T-cell (primary cell): ENCODE measurements at places on chromosomes 16 and 17. TPM values are rescaled to one million over a fixed set of nuclear protein-coding genes. Genes with fewer than 3 reads are reported as not detected.

DNA sequence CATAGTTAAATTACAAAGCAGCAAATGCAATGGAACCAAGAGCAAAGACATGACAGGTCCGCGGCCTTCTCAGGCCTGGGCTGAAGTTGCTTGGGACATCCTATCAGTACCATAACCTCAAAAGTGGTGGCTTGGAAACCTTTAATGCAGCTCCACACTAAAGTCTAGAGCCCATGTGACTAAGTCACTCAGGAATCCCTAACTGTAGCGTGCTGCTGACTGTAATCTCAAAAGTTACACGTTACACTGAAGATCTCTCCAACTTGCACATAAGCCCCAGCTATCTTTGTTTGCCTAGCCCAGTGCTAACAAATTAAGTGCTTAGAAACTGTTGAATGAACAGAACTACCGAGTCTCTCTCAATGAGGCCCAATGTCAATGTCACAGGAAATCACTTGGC lies 27.8 kb downstream of the NUP88 start:
- no peak for DNase-seq

GRCh38 chr17:5950878-5951277 lies 119.3 kb upstream of the WSCD1 start:
- no peak for DNase-seq

- DNase-seq = no peak
Measured at GRCh38 chr16:31052114-31052513, 18.8 kb downstream of the STX4 start.

DNA sequence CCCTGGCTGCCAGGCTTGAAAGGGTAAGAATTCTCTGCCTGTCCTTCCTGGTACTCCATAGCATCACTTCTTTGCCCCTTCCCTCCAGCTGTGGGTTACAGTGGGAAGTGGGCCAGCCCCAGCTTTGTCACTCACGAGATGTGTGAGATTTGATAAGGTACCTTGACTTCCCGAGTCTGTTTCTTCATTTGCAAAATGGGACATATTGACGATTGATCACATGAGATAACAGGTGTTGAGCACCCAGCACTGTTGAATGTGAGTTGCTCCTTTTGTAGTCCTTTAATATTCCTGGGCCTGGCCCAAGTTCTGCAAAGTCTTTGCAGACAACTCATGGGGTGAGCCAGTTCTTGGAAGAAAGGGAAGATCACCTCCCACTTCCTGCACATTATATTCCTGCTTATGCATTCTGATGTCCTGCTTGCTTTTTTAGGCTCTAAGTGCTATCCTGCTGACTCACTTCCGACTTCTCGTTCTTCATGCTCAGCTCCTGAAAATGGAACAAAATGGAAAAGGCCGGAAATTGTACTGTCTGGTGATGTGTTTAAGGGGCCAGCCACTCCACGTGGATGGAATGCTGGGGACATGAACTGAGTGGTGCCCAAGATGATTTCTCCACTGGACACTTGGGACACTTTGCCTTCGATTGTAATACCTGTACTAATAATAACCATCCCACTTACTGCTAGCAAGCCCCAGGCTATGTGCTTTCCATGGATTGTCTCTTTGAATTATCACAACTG lies 8.3 kb upstream of the NLK start:
- DNase-seq = no peak

DNA sequence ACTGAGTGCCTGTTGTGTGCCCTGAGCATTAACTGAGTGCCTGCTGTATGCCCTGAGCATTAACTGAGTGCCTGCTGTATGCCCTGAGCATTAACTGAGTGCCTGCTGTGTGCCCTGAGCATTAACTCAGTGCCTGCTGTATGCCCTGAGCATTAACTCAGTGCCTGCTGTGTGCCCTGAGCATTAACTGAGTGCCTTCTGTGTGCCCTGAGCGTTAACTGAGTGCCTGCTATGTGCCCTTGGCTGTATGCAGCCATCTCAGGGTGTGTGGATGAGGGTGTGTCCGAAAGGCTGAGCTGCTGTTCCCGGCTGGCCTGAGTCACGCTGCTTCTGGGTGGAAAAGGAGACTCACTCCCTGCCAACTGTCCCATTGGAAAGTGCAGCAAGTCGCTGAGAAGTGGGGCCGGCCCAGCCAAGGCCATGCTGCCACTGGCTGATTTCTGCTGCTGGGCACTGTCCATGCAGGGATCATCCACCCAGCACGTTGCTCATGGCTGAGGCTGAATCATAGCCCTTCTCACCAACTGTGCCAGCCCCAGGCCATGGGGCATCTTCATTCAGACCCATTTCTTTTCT lies 113.8 kb downstream of the OR1D5 start:
- no peak for DNase-seq

CSH1 gene
- not detected for total RNA-seq

GRCh38 chr16:19830902-19831560 lies 53.6 kb downstream of the GPRC5B start:
- no peak for DNase-seq

CD300LF gene
- total RNA-seq = not detected

DNA sequence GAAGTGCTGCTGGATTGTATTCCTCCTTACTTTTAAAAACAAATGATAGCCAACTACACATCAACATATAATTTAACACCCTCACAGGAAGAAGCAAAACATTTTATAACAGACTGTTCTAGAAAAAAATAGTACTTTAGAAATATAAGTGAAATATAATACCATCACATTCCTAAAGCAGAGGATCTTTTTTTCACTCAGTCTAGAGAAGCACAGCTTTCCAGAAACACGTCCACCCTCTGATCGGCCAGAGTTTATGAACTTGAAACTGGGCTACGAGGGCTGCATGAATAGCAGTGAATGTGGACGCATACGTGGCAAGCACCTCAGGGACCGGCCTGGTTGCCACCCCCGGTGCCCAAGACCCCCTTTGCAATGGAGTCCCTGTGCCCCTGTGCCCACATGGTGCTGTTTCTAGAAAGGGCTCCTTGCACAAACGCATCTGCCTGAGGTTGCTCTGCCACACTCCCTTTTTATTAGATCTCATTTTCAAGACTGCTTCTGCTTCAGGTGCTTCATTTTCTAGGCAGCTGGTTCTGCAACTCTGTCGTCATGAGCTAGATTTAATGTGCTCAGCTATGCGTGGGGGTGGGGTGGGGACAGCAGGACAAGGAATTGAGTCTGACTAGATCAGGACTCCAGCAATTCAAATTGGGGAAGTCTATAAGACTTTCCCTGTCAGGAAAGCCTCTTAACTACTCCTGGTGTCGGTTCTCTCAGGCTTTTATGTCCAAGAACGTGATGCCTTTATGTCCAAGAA lies 29.1 kb upstream of the ERN1 start:
- no peak for DNase-seq

KCNJ2 gene
- total RNA-seq = not detected

CDRT15L2 gene
- total RNA-seq = not detected

DNA sequence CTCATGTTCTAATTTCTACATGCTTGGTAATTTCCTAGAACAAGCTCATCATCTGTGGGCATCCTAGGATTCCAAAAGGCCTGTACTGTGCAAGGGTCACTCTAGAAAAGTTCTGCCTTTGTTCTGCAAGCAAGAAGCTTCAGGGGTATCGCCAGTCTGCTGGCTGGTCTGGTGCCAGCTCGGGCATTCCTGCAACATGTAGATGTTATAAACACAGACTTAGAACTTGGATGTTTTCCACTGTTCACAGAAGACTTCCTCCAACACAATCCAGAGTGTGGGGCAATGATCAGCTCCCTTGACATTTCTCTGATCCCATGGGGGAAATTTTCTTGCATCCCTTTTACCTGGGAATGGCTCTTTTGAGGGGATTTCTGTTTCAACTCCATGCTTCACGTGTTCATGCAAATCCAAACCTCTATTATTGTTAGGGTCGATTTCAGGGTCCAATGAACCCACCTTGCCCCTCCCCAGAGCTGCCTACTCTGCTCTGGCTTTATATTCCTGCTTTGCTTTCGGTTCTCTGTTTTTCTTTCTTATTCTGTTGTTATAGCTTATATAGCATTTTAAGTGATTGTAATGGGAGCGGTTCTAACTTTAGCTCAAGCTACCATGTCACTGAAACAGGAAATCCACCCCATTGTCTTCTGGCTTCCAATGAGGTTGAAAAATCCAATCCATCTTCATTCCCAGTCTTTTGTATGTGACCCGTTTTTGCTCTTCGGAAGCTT lies 25.3 kb downstream of the UBE2O start:
- DNase-seq = no peak

GRCh38 chr17:81523402-81524038 lies 4.7 kb upstream of the FSCN2 start:
- DNase-seq = no peak

ENPP7 gene
- not detected for total RNA-seq

- no peak for DNase-seq
Measured at GRCh38 chr16:28163699-28164098, 48.1 kb downstream of the XPO6 start.

GRCh38 chr16:50553182-50553710 lies 5.0 kb downstream of the NKD1 start:
- no peak for DNase-seq

SCARF1 gene
- 1.4 TPM for total RNA-seq

SLC5A10 gene
- total RNA-seq = not detected

DNA sequence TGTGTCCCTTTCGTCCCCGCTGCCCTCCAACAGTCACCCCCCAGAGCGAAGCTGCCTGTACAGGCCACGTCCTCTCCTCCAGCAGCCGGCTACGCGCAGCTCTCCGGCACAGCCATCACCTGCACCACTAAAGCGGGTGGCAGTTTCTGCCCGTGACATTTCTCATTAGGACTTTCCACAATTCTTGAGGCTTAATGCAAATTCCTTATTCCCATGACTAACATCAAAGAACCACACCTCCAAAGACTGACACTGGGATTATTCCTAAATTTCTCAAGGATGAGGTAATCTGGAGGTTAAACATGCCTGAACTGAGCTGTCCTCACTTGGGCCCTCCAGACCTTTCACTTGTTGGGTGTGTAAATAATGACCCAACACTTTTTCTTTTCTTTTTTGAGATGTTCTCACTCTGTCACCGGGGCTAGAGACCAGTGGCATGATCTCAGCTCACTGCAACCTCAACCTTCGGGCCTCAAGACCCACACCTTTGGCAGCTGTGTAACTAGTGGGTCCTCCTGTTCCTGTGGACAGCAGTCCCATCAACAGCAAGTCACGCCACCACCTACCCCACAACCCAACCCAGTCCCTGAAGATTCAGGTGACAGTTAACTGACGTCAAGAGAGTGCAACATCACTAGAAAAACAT lies 11.7 kb downstream of the ANKRD11 start:
- no peak for DNase-seq

C16orf54 gene
- total RNA-seq = 122 TPM

GRCh38 chr16:31395647-31396046 lies 2.5 kb downstream of the ITGAD start:
- no peak for DNase-seq

- DNase-seq = no peak
Measured at GRCh38 chr16:12941896-12942295, 40.5 kb downstream of the SHISA9 start.
